ACHN (cell line): ENCODE measurements at places on chromosomes 16 and 17.

GRCh38 chr17:45656527-45657181 is 127.5 kb upstream of the CRHR1 start:
- DNase-seq = no peak

- no peak for DNase-seq
Observed at GRCh38 chr16:85358704-85359146, 246.5 kb upstream of the CIBAR2 start.

- no peak for DNase-seq
Observed at GRCh38 chr17:73453090-73453489, 141.3 kb upstream of the CDC42EP4 start.

GRCh38 chr16:35910409-35910808 is 2451.0 kb downstream of the TP53TG3F start:
- no peak for DNase-seq
